ENCODE measurements at places on chromosomes 1 and 21.
A peak's percentile ranks its signal among the peaks of the same experiment; 100 is the strongest.

DNA sequence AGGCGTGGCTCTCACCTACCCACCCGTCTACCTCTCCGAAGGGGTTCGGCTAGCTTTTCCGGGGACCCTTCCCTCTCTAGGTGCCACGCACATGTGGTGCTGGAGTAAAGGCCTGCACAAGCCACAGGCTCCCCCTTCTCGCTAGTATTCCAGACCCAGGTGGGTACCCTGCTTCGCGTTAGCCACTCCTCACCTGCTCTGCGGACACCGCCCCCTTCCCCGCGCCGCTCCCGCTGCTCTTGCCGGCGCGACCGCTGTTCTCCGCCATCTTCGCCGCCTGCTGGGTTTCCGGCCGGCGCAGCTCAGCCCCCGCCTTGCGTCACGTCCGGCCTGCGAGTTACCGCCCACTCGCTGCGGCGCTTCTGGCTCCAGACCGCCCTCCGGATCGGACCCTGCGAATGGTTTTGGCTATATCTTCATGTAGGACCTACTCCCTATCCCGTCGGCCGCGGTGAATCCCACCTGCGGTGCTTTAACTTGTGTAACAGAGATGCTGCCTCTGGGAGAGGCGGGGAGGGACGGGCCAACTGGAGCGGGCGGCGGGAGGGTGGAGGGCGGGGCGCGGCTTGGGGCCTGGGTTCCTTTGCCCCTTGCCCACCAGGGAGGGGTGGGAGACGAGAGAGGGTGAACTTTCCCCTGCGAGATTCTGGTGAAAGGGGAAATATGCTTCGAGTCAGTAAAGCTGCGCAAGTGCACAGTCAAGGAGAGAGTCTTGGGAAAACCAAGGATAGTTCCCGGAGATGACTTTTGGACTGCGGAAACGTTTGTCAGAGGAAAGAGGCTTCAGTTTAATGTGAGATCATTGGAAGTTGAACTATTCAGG is at the start of the genes NIT1 and PFDN2:
Gene NIT1, plus strand, starts transcription at position 347 of the 823 bp plus-strand sequence. Its CDS starts 72 bp downstream, at position 419.
Gene PFDN2, minus strand, starts transcription at position 279 of the 823 bp plus-strand sequence. Its CDS starts 11 bp downstream, at position 268.
- no peaks in the 10 kb centered on the region for H3K27me3 ChIP-seq
- H3K27ac ChIP-seq: peak within 1 kb of the TSS; percentile 82
- peaks cover 4% of the 10 kb centered on the region for H3K4me1 ChIP-seq
- peaks cover 35% of the 10 kb centered on the region for H3K36me3 ChIP-seq
- DNase-seq: peak; percentile 76
- peak within 1 kb of the TSS; percentile 80 for H3K4me3 ChIP-seq

- H3K4me1 ChIP-seq: peaks cover 10% of the 10 kb centered on the region
- no peaks in the 10 kb centered on the region for H3K36me3 ChIP-seq
- no peak overlapping the region for H3K4me3 ChIP-seq
These were observed 72.4 kb downstream of the AJAP1 start for GRCh38 chr1:4726620-4727341.

- DNase-seq: no peak
- no peaks in the 10 kb centered on the region for H3K27me3 ChIP-seq
- H3K36me3 ChIP-seq: no peaks in the 10 kb centered on the region
- H3K27ac ChIP-seq: no peak overlapping the region
- H3K4me3 ChIP-seq: no peak overlapping the region
These were observed 271.6 kb downstream of the KCNJ6 start for GRCh38 chr21:37644636-37645035.

- H3K4me1 ChIP-seq: no peaks in the 10 kb centered on the region
- H3K4me3 ChIP-seq: no peak overlapping the region
- H3K27me3 ChIP-seq: no peaks in the 10 kb centered on the region
- no peak for DNase-seq
- H3K36me3 ChIP-seq: no peaks in the 10 kb centered on the region
- H3K27ac ChIP-seq: no peak overlapping the region
These were observed 60.5 kb upstream of the SIPA1L2 start for GRCh38 chr1:232690285-232690935.

DNA sequence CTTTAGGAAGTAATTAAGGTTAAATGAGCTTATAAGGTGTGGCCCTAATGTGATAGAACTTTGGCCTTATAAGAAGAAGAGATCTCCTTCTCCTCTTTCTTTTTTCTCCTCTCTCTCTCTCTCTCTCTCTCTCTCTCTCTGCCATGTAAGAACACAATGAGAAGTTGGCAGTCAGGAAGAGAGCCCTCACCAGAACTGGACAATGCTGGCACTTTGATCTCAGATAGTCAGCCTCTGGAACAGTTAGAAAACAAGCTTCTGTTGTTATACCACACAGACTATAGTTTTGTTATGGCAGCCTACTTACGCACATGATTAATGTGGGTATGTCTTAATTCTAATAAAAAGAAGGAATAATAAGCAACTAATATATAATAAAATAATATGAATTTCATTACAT is 444.2 kb upstream of the LRRC7 start:
- no peak for DNase-seq
- H3K36me3 ChIP-seq: no peaks in the 10 kb centered on the region
- no peak overlapping the region for H3K27ac ChIP-seq
- H3K4me3 ChIP-seq: no peak overlapping the region
- peaks cover 3% of the 10 kb centered on the region for H3K4me1 ChIP-seq

DNA sequence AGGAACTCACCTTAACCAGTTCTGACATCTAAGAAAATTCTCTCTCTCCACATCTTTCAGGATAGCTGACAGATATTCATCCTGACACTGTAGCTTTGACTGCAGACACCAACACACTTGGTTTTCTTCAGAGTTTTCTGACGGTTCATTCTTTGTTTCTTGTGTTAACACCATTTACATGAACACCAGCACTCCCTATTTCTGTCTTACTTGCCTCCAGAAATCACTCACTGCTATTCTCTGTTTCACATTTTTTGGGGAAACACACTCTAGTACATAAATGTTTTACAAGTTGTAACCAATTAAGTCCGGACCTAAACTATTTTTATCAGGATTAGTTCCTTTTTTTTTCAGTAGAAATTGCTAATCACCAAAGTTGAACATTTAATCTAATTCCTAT is 15.4 kb downstream of the FLVCR1 start:
- no peaks in the 10 kb centered on the region for H3K27me3 ChIP-seq
- H3K4me3 ChIP-seq: no peak overlapping the region
- DNase-seq: no peak
- H3K4me1 ChIP-seq: no peaks in the 10 kb centered on the region
- H3K36me3 ChIP-seq: peaks cover 98% of the 10 kb centered on the region

GRCh38 chr1:42260376-42261070 is 74.5 kb downstream of the FOXJ3 start:
- no peaks in the 10 kb centered on the region for H3K4me1 ChIP-seq
- H3K4me3 ChIP-seq: no peak overlapping the region
- no peak for DNase-seq
- peaks cover 46% of the 10 kb centered on the region for H3K36me3 ChIP-seq

- peaks cover 8% of the 10 kb centered on the region for H3K27me3 ChIP-seq
- peak; percentile 61 for DNase-seq
- no peaks in the 10 kb centered on the region for H3K36me3 ChIP-seq
- H3K27ac ChIP-seq: no peak overlapping the region
These were observed 2.9 kb downstream of the CACHD1 start for GRCh38 chr1:64472805-64473204.

GRCh38 chr21:43208561-43209332 is 39.9 kb downstream of the CRYAA start:
- H3K27me3 ChIP-seq: no peaks in the 10 kb centered on the region
- no peak overlapping the region for H3K27ac ChIP-seq
- H3K36me3 ChIP-seq: no peaks in the 10 kb centered on the region
- no peak overlapping the region for H3K4me3 ChIP-seq

Data from neuronal stem cell (in vitro differentiated cells).